ENCODE measurements at places on chromosomes 7 and 10.

DNA sequence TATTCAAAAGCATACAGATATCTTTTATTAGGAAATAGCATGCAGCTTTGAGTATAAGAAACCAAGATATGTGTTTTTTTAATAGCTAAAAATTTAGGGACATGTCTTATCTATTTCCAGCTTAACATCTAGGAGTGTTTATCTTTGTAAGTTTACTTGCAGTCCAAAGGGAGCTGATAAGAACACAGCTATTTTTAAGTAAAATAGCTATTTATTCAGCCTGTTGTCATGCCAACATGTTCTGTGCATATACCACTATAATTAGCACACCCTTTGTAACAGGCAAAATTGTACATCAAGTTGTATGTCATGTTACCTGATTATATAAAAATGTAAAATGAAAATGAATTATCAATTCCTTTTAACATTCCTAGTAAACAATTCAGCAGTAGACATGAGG, 29.6 kb downstream of the FAM133B start:
- DNase-seq, result no peak

GRCh38 chr10:117350909-117351308, 24.3 kb downstream of the PDZD8 start:
- DNase-seq, result no peak

DNA sequence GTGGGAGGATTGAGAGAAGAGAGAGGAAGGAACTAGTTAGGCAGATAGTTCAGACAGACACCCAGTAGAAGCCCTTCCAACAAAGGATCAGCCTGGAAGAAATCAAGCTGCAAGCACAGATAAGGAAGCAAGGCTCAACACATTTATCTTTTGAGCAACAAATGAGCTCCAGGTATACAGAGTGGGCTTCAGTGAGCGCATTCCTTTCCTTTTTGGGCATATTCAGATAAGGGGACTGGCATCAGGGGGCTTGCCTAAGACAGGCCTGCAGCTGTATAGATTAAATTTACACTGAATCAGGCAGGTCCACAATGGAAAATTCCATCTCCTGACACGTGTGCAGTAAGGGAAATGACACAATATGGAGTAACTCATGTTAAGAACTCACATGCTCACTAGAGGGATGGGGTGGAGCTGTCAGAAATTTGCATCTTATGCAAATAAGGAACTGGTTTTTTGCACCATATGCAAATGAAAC, 147.2 kb downstream of the AKR1D1 start:
- no peak for DNase-seq

GRCh38 chr7:50181081-50181480, 88.0 kb upstream of the ZPBP start:
- no peak for DNase-seq

GRCh38 chr10:6716516-6716915, 136.4 kb upstream of the PRKCQ start:
- no peak for DNase-seq

- DNase-seq, result no peak
Observed at GRCh38 chr7:31957756-31958155, 112.5 kb downstream of the PDE1C start.
